ENCODE measurements at places on chromosomes 6 and 20.

- DNase-seq = no peak
These were observed 16.7 kb downstream of the GPRC6A start for GRCh38 chr6:116812051-116812650.

- DNase-seq = no peak
These were observed 73.1 kb downstream of the TPBG start for GRCh38 chr6:82436740-82437139.

DNA sequence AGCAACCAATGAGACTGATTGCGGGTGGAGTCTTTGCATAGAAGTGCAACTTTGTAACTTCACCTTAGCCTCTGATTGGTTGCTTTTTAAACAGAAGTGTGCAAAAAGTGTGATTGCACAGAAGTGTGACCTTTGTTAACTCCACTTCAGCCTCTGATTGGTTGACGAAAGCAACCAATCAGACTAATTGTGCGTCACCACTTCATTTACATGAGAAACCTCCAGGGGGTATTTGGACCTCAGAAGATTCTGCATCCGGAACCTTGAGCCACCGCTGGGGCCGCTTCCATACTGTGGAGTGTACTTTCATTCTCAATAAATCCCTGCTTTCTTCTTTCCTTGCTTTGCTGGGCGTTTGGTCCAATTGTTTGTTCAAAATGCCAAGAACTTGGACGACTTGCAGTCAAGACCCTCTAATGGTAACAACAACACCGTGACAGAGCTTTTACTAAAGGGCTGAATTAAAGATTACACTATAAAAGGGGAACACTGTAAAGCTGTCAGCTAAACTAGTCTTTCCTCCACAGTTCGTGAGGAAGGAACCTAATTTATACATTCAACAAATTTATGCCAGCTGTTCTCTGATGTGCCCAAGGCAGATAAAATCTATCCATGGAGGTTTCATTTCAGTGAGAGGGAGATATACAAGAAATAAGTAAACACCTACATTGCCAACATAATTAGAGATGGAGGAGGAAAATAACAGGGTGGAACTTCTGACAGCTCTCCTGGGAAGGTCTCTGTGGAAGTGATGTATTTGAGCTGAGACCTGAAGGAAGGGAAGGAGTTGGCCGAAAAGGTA, 1.4 kb upstream of the HECA start:
- no peak for DNase-seq

GRCh38 chr20:16271450-16271849, 301.8 kb downstream of the KIF16B start:
- no peak for DNase-seq

DNA sequence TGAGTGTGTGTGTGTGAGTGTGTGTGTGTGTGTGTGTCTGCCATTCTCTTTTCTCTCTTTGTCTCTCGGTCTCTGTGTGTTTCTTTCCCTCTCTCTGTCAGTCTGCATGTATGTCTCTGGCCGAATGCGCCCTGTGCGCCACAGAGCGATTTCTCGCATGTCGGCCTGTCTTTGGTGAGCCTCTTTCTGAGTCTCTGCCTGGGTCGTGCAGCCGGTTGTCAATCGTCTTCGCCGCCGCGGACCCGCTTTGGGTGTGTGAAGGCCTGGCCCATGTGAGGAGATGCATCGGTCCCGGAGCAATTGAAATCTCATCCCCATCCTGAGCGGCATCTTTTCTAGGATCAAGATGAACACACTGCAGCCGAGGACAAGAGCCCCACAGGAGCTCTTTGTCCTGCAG, 1567.2 kb upstream of the DEFB115 start:
- DNase-seq = no peak

- DNase-seq = no peak
These were observed 14.8 kb downstream of the DDX43 start for GRCh38 chr6:73409395-73409794.

- DNase-seq = no peak
These were observed 213.6 kb downstream of the RNGTT start for GRCh38 chr6:88749849-88750248.

- DNase-seq = no peak
These were observed 322.2 kb downstream of the FARS2 start for GRCh38 chr6:5583528-5583927.

GRCh38 chr6:23705697-23706096, 420.3 kb upstream of the NRSN1 start:
- no peak for DNase-seq

GRCh38 chr6:151451417-151451949, 443 bp downstream of the RMND1 start:
- no peak for DNase-seq

- DNase-seq = peak; percentile 40
These were observed at the start of gene SASH1 for GRCh38 chr6:148342350-148343046. SASH1 (plus strand) TSS chr6:148342838; CDS start chr6:148343068, 230 bp downstream.

DNA sequence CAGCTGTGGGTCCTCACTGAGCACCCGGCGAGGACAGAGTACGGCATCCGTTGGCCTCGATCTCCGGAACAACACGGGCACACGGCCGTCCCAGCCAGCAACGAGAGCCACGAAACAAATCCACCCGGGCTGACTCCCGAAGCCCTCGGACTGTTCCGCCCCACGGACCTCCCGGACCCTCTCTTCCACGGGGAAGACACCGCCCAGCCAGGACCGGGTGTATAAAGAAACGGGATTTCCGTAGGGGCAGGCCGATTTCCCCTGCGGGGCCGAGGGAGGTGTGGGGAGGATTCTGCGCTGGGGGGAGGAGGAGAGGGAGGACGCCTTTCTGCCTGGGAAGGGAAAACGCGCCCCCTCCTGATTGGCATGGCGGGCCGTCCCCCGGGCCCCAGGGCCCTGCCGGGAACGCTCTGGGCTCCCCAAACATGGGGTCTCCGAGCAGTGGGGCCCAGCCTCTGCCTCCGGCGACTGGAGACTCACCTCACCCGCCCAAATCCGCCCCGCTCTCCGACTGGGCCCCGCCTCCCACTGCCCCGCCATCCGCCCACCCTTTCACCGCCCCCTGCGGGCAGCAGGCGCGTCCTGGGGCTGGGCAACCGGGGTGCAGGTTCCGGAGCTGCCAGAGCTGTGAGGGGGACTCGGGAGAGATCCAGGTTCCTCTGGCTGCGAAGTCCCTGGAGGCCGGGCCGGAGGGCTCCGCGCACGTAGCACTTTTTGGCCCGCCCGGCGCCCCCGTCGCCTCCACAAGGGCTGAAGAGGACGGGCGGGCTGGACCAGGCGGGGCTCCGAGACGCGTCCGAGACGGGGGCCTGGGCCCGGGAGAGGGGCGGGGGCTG, 679 bp upstream of the PPDPF start:
- DNase-seq = no peak

DNA sequence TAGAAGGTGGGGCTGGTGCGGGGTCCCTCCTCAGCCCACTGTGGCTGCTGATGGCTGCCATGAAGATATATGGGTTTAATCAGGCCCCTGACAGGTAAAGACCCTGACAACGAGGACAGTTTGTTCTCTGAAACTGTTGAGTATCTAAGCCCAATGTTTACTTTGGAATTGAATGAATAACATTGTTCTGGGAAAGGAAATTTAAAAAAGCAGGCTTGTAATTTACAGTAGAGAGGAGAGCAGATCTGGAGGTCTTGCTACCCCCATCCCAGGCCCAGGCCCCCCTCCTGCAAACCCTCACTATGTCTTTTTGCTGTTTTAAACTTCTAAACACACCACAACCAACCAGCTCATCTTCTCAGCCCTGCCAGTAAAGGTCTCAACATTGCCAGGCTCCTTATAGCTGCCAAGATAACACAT, 171.3 kb downstream of the CDC5L start:
- no peak for DNase-seq

DNA sequence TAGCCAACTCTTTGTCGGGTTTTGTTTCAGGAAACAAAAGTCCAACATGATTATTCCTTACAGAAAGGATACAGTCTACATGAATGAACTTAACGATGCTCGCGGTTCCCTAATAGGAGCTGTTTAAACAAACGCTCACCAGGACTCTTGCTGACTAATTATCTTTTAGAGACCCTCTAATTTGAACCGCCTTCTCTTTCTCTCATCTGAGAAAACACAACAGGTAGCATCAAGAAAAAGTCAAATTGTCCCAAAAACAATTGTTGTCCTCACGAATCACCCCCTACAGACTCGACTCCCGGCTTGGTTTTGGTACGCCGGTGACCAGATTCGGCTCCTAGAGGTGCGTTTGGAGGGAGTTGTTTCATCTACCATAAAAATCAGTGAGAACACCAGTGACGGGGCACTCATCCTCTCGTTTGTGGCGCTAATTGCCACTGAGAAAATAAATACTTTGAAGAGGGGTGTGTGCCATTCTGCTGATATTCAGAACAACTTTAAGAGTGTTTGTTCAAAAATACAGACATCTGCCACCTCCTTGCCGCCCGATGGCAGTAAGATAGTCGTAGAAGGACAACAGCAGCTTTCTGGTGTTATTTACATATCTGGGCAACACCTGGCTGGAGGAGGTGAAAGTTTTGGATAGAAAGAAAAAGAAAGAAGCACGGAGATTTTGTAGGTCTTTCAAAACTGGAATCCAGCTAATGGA, 1.1 kb upstream of the SIM1 start:
- DNase-seq = peak; percentile 87

DNA sequence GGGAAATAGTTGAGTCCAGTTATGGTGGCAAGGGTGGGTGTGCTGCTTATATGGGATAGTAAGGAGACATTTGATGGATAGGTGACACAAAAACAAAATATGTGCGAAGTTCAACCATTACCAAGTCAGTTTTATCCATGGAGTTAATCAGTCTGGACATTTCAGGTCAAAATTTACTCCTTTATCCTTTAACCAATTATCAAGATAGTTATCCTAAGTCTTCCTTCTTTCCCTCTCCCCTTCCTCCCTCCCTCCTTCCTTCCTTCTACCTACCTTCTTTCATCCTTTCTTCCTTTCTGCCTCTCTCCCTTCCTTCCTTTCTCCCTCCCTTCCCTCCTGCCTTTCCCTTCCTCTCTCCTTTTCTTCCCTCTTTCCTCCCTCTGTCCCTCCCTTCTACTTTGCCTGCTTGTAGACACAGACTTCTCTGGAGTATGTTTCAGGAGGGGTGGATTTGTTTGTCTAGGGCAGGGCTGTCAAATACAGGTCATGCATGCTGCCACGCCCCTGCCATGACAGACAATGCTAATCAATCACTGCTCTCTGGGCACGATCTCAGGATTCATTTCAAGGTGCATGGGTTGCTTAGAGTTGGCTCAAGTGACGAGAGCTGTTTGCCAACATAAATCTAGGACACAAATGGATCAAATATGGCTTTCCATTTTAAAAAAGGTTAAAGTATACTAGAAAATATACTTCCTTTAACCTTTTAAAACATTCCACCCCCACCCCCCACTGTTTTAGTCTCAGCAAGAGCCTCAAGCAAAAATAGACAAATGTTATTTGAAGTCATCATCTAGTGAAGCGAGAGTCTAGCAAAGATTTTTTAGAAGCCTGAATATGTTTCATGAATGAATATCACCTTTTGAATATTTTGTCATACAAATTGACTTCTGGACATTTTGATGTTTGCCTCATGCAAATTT, 281.6 kb upstream of the CITED2 start:
- no peak for DNase-seq

DNA sequence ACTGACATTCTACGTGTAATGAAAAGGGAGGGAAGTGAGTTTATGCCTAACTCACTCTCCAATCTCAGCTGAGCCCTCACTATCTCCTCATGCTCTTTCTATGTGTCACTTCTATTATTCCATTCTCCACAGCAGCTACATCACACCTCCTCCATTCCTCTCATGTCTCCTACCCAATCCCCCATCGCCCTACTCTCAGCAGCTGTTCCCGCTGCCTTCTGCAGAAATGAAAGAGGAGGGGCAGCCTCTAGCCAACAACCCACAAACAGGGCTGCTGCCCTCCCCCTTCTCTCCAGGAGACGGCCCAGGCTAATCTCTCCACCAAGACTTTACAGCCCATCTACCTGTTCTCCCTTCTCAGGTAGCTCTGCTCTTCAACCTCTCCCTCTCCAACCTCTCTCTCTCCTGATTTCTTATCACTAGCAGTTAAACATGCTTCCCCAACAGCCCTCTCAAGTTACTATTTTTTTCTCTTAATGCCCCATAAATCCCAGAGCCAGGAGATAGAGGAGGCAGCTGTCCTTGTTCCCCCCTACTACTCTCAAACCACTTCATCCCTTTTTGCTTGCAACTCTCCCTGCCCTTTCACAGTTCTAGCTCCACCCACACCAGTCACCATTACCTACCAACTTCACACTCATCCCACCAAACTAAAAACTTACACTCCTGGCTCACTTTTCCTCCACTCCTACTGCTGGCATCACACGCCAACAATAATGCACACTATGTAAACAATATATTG, 136.5 kb downstream of the BTBD9 start:
- no peak for DNase-seq

DNA sequence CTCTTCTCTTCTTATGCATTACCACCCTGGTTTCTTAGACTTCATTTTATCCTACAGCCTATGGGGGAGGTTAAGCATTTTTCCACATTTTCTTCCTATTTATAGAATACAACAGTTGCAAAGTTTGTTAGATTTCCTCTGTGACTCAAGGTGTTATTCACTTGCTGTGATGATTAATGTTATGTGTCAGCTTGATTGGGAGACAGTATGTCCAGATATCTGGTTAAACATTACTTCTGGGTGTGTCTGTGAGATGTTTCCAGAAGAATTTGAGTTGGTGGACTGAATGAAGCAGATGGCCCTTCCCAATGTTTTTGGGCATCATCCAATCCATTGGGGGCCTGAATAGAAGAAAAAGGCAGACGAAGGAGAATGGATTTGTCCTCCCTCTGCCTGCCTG, 131.3 kb downstream of the C6orf118 start:
- DNase-seq = no peak
